ENCODE measurements at places on chromosomes 3 and 15.
A peak's percentile ranks its signal among the peaks of the same experiment; 100 is the strongest.

DNA sequence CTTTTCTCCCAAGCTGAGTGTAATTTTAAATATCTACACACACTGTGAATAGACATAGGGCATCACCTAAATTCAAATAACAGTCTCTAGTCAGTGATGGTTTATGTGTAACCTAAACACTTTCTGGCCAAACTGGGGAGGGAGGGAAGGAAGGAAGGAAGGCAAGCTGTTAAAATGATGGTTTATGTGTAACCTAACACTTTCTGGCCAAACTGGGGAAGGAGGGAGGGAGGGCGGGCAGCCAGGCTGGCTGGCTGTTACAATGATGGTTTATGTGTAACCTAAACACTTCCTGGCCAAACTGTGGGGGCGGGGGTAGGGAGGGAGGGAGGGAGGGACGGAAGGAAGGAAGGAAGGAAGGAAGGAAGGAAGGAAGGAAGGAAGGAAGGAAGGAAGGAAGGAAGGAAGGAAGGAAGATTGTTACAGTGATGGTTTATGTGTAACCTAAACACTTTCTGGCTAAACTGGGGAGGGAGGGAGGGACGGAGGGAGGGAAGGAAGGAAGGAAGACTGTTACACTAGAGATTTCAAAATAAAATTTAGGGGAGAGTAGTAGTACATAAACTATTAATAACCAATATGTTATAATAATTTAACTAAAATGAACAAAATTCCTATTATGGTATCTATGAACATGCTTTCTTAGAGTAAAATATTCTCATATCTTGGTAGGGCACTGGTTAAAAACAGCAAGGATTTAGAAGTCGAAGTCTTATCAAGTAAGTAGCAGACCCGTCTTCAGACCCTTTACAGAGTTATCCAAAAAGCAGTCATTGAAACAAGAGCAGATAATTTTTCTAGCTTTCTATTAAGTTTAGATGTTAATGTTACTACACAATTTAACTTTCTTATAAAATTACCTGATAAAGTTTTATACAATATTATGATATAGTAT, 148.1 kb downstream of the LMLN start:
- DNase-seq: no peak

GRCh38 chr3:169161011-169161410, 502.5 kb downstream of the MECOM start:
- DNase-seq: no peak

- DNase-seq: peak; percentile 75
Measured at GRCh38 chr3:183428447-183429211, at the start of gene MCF2L2. TSS of gene MCF2L2 (minus strand) at chr3:183428619. CDS start at chr3:183427977, 642 bp downstream.

GRCh38 chr15:80114114-80114513, 38.7 kb upstream of the FAH start:
- no peak for DNase-seq

GRCh38 chr3:190696777-190697501, 165.6 kb downstream of the GMNC start:
- DNase-seq: no peak

DNA sequence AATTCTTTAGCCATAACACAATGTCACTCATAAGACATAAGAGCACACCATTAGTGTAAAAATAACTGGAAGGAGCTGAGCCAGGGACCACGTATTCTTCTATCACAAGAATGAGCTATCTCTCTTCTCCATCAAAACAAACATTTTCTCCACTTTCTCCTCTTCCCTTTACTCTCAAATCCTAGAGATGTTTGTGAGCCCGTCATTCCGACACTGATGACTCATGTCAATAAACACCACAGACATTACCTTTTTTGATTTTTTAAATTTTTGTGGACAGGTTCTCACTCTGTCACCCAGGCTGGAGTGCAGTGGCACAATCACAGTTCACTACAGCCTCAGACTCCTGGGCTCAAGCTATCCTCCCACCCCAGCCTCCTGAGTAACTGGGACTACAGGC, 86.6 kb downstream of the MEX3B start:
- DNase-seq: no peak
